NCI-H2107 (cell line): ENCODE measurements at places on chromosomes 6 and 20.

DNA sequence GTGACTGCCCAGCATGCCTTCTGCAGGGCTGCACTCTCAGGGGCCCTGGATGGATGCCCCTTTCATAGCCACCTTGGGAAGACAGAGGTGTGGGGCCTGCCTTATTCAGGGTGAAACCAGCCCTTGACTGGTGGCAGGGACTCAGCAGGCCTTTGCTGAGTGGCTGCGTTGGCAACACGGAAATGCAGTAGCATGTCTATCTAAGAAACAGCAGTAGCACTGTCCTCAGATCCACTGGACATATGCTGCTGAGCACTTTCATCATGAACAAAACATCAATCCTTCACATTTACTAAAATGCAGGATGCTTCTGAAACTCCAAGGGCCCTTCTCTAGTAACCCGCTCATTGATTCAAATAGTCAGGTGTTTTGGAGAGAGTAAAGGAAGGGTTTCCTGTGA is 4.9 kb upstream of the TBXT start:
- no peak for DNase-seq

DNA sequence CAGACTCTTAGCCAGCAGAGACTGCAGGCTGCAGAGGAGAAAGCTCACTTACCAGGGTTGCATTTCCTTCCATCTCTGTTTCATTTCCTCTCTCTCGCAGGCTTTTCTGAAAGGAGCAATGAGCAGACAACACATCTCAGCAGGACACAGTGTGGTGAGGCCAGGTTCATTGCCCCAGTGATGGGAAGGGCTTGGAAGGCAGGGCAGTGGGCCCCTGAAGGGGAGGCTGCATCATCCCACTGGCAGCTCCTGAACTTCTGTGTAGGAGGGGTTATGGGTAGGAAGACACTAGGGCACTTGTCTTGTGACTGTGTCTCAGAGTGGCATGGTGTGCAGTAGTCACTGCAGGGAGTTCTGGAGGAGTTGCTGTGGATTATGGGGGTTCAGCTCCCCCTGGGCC is 246.8 kb downstream of the QKI start:
- DNase-seq = no peak

- DNase-seq = no peak
Measured at GRCh38 chr6:4271761-4272470, 136.5 kb upstream of the ECI2 start.

DNA sequence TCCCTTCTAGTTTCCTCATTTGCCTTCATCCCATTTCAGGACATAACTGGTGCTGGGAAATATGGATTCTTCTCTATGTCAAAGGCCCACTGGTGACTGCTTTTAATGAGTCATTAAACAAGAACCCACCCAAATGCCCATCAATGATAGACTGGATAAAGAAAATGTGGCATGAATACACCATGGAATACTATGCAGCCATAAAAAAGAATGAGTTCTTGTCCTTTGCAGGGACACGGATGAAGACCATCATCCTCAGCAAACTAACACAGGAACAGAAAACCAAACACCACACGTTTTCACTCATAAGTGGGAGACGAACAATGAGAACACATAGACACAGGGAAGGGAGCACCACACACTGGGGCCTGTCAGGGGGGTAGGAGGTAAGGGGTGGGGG is 310.7 kb downstream of the ESR1 start:
- DNase-seq = no peak

- no peak for DNase-seq
Measured at GRCh38 chr20:8095648-8096572, 36.2 kb upstream of the PLCB1 start.

- no peak for DNase-seq
Measured at GRCh38 chr6:11538819-11539468, 1.4 kb downstream of the TMEM170B start.
